ENCODE measurements at places on chromosomes 7 and 10.

GRCh38 chr10:31179091-31179680 is 139.8 kb upstream of the ZEB1 start:
- DNase-seq = no peak

DNA sequence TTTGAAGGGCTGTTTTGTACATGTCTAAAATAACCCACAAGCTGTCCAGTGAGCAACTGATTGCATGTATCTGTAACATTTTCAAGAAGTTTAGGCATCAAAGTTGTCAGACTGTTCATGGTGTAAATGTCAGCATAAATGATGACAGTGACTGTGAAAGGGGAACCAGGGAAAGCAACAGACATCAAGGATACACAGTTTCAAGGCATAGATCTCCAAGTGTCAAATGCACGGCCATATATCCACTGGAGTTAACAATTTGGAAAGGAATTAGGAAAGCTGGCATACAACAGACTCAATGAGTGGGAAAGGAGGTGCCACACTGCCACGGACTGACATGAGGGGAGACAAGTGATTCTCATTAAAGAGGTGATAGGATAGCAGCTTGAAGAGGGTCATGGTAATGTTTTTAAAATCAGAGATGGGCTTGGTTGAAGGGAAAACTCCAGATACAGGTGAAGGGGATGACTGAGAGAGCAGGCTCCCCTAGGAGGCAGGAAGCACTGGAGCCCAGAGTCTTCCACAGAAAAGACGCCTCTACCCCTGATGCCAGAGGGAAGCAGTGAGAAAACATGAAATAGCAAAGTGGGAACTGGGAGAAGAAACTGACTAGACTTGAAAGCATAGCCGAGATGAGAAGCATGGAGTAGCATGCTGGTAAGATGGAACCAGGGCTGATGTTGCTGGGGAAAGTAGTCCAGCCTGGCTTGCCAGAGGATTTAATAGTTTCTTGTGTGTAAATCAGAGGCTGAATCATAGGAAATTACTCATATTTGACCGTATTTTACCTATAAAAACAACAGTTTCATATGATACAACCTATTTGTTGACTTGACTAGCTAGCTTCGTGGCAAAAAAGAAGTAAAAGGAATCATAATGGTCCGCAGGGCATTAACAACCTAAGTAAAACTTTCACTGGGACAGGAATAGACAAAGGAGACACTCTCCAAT is 18.6 kb downstream of the NSMCE4A start:
- no peak for DNase-seq

DNA sequence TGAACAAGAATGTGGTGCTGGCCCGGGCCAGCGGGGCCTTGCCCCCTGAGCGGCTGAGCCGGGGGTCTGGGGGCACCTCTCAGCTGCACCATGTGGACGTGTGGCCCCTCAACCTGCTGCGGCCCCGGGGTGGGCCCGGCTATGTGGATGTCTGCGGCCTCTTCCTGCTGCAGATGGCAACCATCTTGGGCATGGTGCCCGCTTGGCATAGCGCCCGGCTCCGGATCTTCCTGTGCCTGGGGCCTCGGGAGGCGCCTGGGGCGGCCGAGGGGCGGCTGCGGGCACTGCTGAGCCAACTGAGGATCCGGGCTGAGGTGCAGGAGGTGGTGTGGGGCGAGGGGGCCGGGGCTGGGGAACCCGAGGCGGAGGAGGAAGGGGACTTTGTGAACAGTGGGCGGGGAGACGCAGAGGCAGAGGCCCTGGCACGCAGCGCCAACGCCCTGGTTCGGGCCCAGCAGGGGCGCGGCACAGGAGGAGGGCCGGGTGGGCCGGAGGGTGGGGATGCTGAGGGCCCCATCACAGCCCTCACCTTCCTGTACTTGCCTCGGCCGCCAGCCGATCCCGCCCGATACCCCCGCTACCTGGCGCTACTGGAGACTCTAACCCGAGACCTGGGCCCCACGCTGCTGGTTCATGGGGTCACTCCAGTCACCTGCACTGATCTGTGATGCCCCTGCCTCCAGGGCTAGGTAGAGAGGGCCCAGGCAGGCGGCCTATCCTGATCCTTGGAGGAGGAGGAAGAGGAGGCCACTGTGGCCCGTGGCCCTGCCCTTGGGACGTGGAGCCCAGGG is 1.1 kb upstream of the TRIP6 start:
- DNase-seq = no peak

GRCh38 chr10:86319676-86320075 is 46.9 kb downstream of the GRID1 start:
- no peak for DNase-seq

GRCh38 chr10:128864554-128865295 is 602.3 kb upstream of the MGMT start:
- DNase-seq = no peak

GRCh38 chr7:139702313-139702731 is 75.5 kb downstream of the HIPK2 start:
- DNase-seq = no peak

GRCh38 chr7:1533547-1534329 is 3.2 kb downstream of the MAFK start:
- no peak for DNase-seq

- DNase-seq = no peak
Measured at GRCh38 chr10:124336186-124336585, 82.5 kb downstream of the OAT start.

DNA sequence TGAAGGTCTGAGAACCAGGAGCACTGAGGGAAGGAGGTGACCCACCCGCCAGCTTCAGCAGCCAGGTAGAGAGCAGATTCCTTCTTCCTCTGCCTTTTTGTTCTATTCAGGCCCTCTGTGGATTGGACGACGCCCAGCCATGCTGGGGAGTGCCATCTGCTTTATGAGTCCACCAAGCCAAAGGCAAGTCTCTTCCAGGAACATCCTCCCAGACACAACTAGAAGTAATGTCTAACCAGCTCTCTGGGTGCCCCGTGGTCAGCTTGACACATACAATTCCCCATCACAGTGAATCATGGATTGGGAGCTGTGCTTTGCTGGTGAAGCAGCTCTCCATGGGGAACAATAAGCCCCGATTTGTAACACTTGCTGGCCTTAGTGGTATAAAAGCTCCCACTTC is 125.2 kb downstream of the CCDC3 start:
- no peak for DNase-seq

- DNase-seq = no peak
Measured at GRCh38 chr10:19549503-19549902, 266.7 kb upstream of the PLXDC2 start.

- no peak for DNase-seq
Measured at GRCh38 chr10:103445767-103446567, 6.2 kb downstream of the CALHM2 start.

- DNase-seq = no peak
Measured at GRCh38 chr7:128084896-128085608, 53.8 kb upstream of the LRRC4 start.

DNA sequence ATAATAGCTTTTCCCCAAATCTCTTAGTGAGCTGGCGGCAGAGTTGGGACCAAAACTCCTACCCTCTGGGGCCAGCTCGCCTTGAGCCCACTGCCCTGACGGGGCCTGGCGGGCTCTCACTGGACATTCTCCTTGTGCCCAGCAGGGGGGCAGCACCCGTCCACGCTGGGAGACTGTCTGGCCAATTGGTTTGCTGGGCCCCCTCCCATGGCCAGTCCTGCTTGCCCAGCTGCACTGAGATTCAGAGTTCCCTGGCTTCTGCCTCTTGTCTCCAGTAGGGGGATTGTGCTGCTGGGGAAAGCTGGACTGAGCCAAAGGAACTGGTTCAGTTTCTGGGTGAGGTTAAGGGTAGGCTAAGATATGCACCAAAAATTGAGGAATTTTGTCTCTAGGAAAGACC is 59.8 kb downstream of the RAMP3 start:
- no peak for DNase-seq

- DNase-seq = no peak
Measured at GRCh38 chr10:78974617-78975317, 94.0 kb upstream of the ZMIZ1 start.

DNA sequence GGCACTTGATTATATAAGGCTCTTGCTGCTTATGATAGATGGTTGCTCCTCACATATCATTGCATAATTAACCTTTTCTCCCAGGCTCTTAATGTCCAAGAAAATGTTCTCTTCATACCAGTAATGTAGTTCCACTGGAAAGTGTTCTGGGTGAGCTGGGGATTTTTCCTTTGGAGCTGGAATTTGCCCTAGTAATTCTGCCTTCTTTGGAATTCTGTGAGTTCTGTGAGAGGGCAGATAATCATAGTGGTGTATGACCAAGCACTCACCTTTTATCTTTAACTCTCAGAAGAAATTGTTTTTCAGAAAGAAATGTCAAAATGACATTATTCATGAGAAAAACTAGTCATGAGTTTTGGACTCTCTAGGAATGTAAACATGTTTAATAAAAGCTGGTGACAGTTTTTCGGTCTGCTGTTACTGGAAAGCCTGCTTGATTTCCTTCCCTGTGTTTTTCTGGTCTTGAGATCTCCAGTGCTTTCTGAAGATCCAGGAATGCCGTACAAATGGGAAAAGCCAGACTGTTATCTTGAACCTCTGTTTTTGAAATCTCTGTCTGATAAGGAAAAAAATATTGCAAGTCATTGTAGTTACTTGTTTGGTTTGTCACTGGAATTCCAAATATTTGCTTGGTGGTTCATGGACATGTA is 148.3 kb upstream of the PRPS1L1 start:
- DNase-seq = no peak

DNA sequence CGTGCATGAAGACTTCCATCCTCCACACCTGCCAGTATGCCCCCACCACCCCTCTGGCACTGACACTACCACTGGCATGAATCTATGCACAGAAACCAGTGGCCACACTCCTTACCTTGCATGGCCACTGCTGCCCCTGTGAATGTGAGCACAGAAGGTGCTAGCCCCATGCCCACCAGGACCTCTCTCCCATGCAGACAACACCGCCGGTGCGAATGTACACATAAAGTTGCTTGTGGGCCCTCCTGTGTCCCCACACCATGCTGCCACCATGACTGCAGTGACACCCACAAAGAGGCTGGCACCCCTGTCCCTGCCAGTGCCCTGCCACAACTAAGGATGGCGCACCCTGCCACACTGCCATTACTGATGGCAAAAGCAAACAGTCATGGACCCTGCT is 289.5 kb upstream of the KCND2 start:
- no peak for DNase-seq

GRCh38 chr10:117457071-117457810 is 82.0 kb upstream of the PDZD8 start:
- DNase-seq = no peak

- DNase-seq = no peak
Measured at GRCh38 chr7:38584443-38585210, 46.5 kb downstream of the AMPH start.

- DNase-seq = no peak
Measured at GRCh38 chr7:117014673-117015133, 61.4 kb downstream of the ST7 start.

- no peak for DNase-seq
Measured at GRCh38 chr10:89079961-89080360, 89.4 kb downstream of the FAS start.

GRCh38 chr7:28573651-28574301 is 161.5 kb downstream of the CREB5 start:
- DNase-seq = no peak

DNA sequence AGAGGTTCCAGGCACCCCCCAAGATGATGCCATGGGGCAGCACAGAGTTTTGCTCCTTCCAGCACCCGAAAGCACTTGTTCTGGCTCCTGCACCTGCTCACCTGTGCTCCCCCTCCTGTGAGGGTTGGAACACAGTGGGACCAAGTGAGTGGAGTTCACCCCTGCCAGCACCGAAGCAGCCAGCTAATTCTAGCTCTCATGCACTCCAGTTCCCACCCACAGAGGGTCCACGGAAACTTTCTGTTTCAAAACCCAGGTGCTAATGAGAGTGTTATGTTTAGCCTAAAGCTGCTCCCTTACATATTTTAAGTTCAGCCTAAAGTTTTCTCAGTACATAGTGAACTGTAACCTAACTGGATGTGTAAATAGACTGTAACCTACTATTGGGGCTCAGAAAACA is 42.6 kb upstream of the SLC35G1 start:
- no peak for DNase-seq

DNA sequence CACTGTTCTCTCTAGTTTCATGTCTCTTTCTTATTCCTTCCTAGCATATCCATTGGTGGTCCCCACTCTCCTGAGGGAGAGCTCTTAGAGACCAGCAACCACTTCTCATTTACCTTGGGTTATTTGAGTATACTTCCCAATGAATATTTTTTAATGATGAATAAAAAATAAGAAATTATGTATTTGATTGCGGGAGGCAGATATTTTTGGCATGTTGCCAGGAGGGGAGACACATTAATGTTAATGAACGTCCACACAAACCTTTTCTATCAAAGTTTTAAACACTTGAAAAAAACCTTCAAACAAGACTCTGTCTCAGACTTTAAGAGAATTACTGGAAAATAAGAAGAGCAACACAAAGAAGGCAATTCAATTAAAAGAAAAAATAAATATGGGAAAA is 260.6 kb upstream of the MAGI2 start:
- DNase-seq = no peak

DNA sequence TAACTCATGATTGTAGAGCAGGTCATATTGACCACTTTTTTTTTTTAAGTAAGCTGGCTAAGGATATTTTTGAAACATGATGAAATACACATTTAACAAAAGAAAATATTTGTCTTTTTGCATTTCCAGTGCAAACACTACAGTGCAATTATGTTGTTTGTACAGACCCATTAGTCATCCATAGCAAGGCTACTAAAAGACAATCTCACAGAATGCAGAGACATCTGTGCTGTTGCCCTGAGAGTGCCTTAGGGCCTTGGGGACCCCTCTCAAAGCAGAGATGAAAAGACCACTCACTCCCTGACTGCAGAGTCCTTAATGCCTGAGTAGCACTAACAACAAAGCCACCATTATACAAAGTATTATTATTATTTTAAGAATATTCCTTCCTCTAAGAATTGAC is 104.5 kb downstream of the NRCAM start:
- DNase-seq = no peak

DNA sequence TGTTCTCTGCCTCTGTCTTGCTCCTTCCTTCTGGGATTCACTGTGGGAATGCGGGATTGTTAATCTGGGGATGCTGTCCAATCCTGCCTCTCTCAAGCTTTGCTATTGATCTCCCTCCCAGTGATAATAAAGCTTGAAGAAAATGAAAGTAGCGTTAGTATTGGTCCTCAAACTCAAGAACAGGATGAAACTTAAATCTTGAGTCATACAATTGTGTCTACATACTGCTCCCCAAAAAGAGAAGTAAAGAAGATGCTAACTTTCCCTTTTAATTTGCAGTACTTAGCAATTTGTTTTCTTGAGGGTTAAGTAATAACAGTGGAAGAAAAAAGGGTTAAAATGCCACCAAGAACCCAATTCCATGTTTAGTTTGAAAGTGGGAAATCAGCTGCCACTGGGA is 13.6 kb downstream of the CFTR start:
- DNase-seq = no peak

All from T follicular helper cell (primary cell).